CD4-positive, alpha-beta T cell treated with Interferon alpha-2 for 1 hour (primary cell): ENCODE measurements at places on chromosomes 4 and X.

DNA sequence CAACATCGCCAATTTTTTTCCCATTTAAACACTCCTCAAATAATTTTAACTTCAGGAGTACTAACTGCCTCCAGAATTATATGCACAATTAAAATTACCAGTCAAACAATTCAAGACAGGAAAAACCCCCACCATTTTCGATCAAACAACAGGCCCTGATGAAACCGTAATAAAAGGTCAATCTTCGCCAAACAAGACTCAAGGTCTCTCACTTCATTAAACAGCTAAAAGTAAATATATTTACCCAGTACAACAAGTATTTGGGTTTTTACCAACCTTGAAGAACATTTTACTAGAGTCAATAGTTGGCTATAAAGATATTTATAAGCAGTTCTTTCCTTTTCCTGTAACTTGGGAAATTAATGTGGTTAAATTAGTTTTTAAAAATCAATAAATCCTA, 28.3 kb downstream of the RFC1 start:
- no peak for DNase-seq

DNA sequence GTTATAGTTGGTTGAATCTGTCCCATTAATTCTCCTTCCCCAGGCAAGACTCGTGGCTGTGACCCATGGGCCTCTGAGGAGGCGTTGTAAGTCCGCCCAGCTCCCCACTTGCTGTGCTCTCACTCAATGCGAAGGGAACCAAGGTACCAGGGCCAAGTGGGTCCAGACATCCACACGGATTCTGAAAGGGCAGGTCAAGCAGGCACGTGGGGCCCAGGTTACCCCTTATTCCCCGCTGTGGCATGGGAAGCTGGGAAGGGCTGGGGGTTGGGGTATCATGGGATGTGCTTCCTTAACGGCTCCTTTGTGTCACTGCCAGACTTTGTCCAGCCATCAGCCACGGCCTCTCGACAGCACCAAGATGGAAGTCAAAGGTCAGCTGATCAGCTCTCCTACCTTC, 3.1 kb downstream of the CCDC120 start:
- DNase-seq, result no peak

GRCh38 chr4:123701131-123701575, 304.6 kb downstream of the SPRY1 start:
- no peak for DNase-seq

GRCh38 chrX:110432091-110432905, 73.7 kb downstream of the RTL9 start:
- DNase-seq, result no peak

- no peak for DNase-seq
These were observed 162.4 kb upstream of the PRDX4 start for GRCh38 chrX:23504895-23505294.

DNA sequence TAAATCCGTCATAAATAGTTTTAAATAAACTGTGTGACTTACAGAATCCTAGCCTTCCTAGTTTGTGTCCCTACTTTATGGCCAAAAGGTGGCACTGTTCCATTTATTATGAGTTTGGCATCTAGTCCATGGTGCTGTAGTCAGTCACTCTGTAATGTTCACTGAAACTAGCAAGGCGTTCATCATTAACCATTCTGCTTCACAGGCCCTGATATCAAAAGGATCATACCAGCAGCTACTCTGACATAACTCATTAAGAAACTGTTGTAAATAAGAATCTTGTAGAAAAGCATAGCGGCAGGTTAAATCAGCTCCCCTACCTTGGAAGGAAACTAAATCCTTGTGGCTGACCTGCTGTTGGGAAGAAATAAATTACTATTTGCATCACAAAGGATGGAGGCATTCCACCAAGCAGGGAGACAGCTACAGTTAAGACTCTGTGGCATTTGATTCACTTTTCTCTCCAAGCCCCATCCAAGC, 919.6 kb upstream of the DIAPH2 start:
- DNase-seq, result no peak

DNA sequence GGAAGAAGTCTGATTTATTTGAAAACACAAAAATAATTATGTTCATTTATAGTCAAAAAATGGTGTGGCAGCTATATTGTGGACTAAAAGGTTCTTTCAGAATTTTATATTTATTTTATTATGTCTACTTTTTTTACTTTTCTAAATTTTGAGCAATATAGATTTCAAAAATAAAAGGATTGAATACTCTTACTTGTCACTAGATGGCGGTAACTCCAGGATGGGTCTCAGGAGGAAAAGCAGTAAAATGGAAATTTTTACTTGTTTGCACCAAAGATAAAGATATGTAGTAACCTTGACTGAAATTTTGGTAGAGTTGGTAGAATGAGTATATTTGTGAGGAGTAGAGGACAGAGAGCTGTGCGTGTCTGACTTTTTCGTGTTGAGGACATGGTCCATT, 14.5 kb upstream of the DACH2 start:
- DNase-seq, result no peak
